ENCODE measurements at places on chromosomes 12 and 14. TPM values are rescaled to one million over a fixed set of nuclear protein-coding genes. Genes with fewer than 3 reads are reported as not detected.

LRRC10 gene
- total RNA-seq = not detected

DNA sequence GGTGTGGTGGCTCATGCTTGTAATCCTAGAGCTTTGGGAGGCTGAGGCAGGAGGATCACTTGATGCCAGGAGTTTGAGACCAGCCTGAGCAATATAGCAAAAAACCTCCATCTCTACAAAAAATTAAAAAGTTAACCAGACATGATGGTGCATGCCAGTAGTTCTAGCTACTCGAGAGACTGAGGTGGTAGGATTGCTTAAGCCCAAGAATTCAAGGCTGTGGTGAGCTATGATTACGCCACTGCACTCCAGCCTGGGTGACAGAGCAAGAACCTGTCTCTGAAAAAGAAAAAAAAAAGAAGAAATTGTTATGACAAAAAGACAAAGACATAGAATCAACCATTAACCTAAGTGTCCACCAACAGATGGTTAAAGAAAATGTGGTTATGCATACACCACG is 2.1 kb upstream of the ATP23 start:
- no peak overlapping the region for H3K4me3 ChIP-seq
- no peaks in the 10 kb centered on the region for H3K27me3 ChIP-seq
- H3K4me1 ChIP-seq = peaks cover 47% of the 10 kb centered on the region
- no peaks in the 10 kb centered on the region for H3K36me3 ChIP-seq
- no peak overlapping the region for H3K27ac ChIP-seq

DNA sequence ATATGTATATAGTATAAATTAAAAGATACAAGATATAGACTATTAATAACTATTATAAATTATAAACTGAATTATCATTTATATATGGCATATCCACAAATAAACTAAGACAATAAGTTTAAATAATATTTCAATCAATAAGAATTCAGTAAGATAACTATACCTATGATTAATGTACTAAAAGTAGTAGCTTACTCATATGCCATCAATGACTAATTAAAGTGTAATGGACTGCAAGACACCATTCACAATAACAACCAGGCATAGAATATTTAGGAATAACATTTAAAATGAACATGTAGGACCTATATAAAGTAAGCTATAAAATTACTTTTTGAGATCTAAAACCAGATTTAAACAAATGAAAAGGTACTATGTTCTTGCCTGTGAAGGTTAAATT is 18.8 kb downstream of the KCNC2 start:
- H3K27me3 ChIP-seq = no peaks in the 10 kb centered on the region
- no peaks in the 10 kb centered on the region for H3K36me3 ChIP-seq
- H3K27ac ChIP-seq = no peak overlapping the region
- H3K4me1 ChIP-seq = no peaks in the 10 kb centered on the region
- H3K4me3 ChIP-seq = no peak overlapping the region
- no peak for DNase-seq

OR4Q2 gene
- not detected for total RNA-seq

GRCh38 chr14:105187935-105188524 is 6.9 kb upstream of the NUDT14 start:
- H3K36me3 ChIP-seq = peaks cover 3% of the 10 kb centered on the region
- no peak overlapping the region for H3K27ac ChIP-seq
- peaks cover under 1% of the 10 kb centered on the region for H3K4me1 ChIP-seq
- peak; percentile 53 for DNase-seq

SUDS3 gene
- total RNA-seq = 20.6 TPM

DNA sequence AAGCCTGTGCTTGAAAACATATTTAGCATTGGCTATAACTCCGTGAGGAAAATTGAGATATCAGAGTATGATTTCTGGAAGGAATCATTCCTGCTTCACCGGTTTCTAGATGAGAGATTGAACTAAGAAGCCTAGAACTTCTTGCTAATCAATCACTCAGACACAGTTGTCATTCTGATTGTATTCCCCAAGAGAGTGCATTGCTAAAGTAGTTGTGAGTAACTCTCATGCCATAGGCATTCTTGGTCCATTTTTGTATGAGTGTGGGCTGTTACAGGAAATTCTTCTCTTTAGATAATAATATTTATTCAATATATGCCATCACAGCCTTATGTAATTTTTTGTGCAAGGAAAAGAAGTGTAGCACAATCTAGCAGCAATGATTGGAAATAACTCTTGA is 893.3 kb upstream of the MDGA2 start:
- H3K27ac ChIP-seq = no peak overlapping the region
- no peaks in the 10 kb centered on the region for H3K4me1 ChIP-seq
- DNase-seq = no peak
- no peak overlapping the region for H3K4me3 ChIP-seq
- H3K36me3 ChIP-seq = no peaks in the 10 kb centered on the region

- H3K36me3 ChIP-seq = no peaks in the 10 kb centered on the region
- no peak for DNase-seq
- no peak overlapping the region for H3K4me3 ChIP-seq
- H3K27ac ChIP-seq = no peak overlapping the region
- no peaks in the 10 kb centered on the region for H3K27me3 ChIP-seq
- no peaks in the 10 kb centered on the region for H3K4me1 ChIP-seq
Measured at GRCh38 chr12:18306311-18306710, 45.0 kb downstream of the PIK3C2G start.
